ENCODE measurements at places on chromosomes 2 and 18. TPM values are rescaled to one million over a fixed set of nuclear protein-coding genes. Genes with fewer than 3 reads are reported as not detected.

The SYT4 gene
- total RNA-seq: 6.6 TPM

- no peak for DNase-seq
Observed at GRCh38 chr2:60621688-60622429, 68.4 kb upstream of the BCL11A start.

The CD302 gene
- total RNA-seq: 29.2 TPM

GRCh38 chr2:64447317-64448040, 6.5 kb upstream of the LGALSL start:
- DNase-seq: no peak

- no peak for DNase-seq
Observed at GRCh38 chr18:46268671-46269070, 164.5 kb downstream of the HAUS1 start.

The HNMT gene
- total RNA-seq: 16.1 TPM

The HK2 gene
- 10.3 TPM for total RNA-seq

DNA sequence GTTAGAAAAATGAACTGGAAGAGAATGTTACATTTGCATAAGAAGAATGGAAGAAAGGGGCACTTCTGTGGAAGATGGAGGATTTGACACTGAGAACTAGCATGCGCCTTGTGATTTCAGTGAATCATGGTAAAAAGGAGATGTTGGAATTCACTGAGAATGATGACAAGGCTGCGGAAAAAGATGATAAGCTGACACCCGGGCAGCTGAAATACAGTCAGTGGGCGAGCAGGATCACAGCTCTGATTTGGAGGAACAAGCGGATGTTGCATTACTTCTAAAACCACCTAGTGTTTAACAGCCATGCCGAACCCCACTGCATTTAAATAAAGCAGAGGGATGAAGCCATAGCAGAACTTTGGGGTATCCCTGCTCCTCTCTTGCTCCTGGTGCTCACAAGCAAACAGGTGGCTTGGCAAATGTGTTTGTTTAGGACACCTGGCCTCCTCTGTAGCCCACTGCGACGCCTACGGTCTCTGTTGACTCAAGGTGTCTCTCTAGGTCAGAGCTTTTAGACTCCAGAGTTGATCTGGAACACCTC, 134.9 kb downstream of the NDUFA10 start:
- DNase-seq: peak; percentile 8

The GALNT14 gene
- 1.1 TPM for total RNA-seq

The PASK gene
- 5.2 TPM for total RNA-seq

GRCh38 chr2:237870126-237870525, 10.7 kb downstream of the RAMP1 start:
- no peak for DNase-seq

The GRB14 gene
- total RNA-seq: not detected

DNA sequence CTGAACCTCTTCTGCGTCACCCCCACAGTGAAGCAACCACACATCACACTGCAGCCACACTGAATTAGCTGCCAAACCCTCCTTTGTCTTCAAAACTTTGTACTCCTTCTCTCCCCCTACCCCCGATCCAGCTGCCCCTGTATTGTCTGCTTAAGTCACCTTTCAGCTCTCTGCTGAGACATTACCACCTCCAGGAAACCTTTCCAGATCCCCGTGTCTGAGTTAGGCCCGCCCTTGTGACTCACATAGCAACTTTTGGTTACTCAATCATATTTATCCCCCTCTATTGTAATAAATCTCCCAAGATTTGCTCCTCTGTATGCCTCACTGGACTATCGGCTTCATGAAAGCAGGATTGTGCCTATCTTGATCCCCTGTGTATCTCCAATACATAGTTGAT, 82.8 kb upstream of the CDCA7 start:
- DNase-seq: no peak

DNA sequence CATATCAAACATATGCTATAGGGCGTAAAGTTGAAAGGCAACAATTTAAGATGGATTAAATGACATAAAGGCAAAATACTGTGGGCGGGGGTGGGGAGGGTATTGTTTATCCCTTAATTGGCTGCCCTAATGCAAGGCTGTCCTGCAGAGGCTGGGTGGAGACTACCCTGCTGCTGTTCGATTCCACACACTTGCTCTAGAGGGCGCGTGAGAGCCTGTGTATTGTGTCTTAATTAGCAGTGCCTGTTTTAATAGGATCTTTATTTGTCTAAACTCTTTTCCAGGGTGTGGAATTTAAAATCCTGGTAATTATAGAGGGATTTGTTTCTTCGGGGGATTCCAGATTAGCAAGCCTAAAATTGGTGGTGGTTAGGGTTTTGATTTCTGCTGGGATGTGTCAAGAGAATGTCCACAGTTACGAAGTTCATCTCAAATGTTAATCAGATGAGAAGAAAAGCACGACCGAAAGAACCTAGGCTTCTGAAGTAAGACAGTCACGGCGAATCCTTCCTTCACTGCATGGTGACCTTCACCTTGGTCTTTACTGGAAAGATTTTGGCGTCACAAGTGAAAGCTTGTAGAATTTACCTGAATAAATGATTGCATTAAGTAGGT, 103.5 kb upstream of the MAP3K20 start:
- peak; percentile 57 for DNase-seq
